Activated CD4-positive, alpha-beta T cell treated with anti-CD3 and anti-CD28 coated beads for 36 hours (primary cell): ENCODE measurements at places on chromosomes 2 and 18.

GRCh38 chr2:16226943-16227664, 286.8 kb downstream of the MYCN start:
- DNase-seq: no peak
- no peaks in the 10 kb centered on the region for H3K27me3 ChIP-seq
- H3K27ac ChIP-seq: no peak overlapping the region
- H3K36me3 ChIP-seq: no peaks in the 10 kb centered on the region
- H3K4me1 ChIP-seq: no peaks in the 10 kb centered on the region

- H3K4me1 ChIP-seq: no peaks in the 10 kb centered on the region
- no peaks in the 10 kb centered on the region for H3K27me3 ChIP-seq
- DNase-seq: no peak
These were observed 61.0 kb downstream of the AQP4 start for GRCh38 chr18:26804519-26804918.

DNA sequence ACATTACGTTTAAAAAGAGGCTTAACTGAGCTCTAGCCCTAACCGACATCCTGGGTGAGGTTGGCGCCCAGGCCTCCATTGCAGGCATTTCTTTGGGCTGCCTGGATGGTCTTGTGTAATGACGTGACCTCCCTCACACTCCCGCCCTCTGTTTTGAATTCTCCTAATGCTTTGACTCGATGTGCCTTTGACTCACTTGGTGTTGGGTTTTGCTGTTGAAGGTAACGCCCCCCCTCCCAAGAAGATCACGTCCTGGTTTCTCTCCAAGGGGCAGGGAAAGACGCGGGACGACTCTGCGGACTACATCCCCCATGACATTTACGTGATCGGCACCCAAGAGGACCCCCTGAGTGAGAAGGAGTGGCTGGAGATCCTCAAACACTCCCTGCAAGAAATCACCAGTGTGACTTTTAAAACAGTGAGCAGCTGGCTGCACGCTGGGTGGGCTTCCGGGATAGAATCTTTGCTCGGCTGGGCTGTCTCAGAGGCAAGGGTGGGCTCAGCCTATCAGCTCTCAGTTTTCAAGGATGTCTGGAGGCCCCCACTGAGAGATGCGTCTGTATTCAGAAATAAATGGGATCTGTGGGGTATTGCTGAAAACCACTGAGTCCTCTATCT, 87.9 kb upstream of the ATG16L1 start:
- H3K4me1 ChIP-seq: no peaks in the 10 kb centered on the region
- H3K27ac ChIP-seq: no peak overlapping the region
- no peaks in the 10 kb centered on the region for H3K27me3 ChIP-seq
- H3K4me3 ChIP-seq: no peak overlapping the region

- H3K27ac ChIP-seq: no peak overlapping the region
- no peaks in the 10 kb centered on the region for H3K36me3 ChIP-seq
- no peaks in the 10 kb centered on the region for H3K4me1 ChIP-seq
- no peak for DNase-seq
These were observed 158.5 kb downstream of the INSIG2 start for GRCh38 chr2:118246726-118247125.

- H3K27ac ChIP-seq: no peak overlapping the region
- no peaks in the 10 kb centered on the region for H3K4me1 ChIP-seq
- no peak overlapping the region for H3K4me3 ChIP-seq
- no peak for DNase-seq
These were observed 398.7 kb downstream of the DSEL start for GRCh38 chr18:67117804-67118203.

DNA sequence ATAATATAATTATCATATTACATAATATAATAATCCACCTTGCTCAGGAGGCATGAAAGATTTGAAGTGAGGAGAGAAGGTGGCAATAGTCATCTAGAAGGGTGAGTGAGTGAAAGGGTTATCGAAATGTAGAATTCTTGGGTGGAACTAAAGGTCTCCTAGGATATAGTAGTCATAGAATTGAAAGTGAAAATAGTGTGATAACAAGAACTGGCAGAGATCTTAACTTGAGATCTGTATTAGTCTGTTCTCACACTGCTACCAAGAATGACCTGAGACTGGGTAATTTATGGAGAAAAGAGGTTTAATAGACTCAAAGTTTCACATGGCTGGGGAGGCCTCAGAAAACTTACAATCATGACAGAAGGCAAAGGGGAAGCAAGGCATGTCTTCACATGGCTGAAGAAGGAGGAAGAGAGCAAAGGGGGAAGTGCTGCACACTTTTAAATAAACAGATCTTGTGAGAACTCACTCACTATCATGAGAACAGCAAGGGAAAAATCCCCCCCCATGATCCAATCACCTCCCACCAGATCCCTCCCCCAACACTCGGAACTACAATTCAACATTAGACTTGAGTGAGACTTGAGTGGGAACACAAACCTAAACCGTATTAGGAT, 351.5 kb downstream of the NR4A2 start:
- no peak overlapping the region for H3K4me3 ChIP-seq
- no peak for DNase-seq
- no peaks in the 10 kb centered on the region for H3K27me3 ChIP-seq
- no peaks in the 10 kb centered on the region for H3K4me1 ChIP-seq
- H3K27ac ChIP-seq: no peak overlapping the region

DNA sequence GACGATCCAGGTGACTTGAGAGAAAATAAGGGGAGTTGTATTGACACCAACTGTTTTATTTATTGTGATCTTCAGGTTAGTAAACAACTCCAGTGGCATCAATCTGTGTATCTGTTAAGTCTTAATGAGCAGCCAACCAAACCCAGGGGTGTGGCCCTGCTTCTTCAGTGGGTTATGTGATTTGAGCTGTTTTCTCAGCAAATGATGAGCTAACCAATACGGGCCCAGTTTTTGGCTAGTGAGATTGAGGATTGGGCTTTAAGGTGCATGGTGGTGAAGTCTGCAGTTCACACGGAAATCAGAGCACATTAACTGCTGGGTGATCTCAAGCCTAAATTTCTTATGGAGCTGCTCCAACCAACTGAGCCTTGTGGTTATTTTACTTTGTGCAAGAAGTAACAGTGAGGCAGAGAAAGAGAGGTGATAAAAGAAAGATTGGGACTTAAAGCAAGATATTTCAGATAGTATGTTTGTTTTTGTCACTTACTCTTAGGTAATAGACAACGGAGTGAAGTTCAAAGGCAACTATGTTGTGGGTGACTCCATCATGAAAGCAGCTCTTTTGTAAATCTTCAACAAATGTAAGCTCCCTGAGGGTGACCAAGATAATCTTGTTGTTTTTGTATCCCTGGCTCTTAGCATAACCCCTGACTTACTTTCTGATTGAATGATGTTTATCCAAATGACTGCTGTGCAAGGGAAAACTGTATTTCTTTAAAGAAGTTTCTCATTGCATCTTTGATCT, 2.4 kb downstream of the MTCL1 start:
- H3K4me3 ChIP-seq: peak overlapping the region; percentile 79
- no peaks in the 10 kb centered on the region for H3K36me3 ChIP-seq
- DNase-seq: no peak

- peak overlapping the region; percentile 99 for H3K27ac ChIP-seq
- H3K36me3 ChIP-seq: peaks cover 33% of the 10 kb centered on the region
- H3K4me3 ChIP-seq: peak overlapping the region; percentile 100
- peaks cover 40% of the 10 kb centered on the region for H3K4me1 ChIP-seq
These were observed 513 bp downstream of the TRIP12 start for GRCh38 chr2:229921101-229921891.

GRCh38 chr2:239601201-239601851, 200.5 kb upstream of the HDAC4 start:
- H3K36me3 ChIP-seq: no peaks in the 10 kb centered on the region
- DNase-seq: no peak
- H3K4me1 ChIP-seq: peaks cover 14% of the 10 kb centered on the region
- no peaks in the 10 kb centered on the region for H3K27me3 ChIP-seq
- H3K4me3 ChIP-seq: no peak overlapping the region

GRCh38 chr2:127664895-127665225, 10.5 kb downstream of the LIMS2 start:
- peaks cover 35% of the 10 kb centered on the region for H3K27me3 ChIP-seq
- H3K36me3 ChIP-seq: no peaks in the 10 kb centered on the region
- DNase-seq: no peak
- no peak overlapping the region for H3K27ac ChIP-seq

GRCh38 chr2:232586943-232587505, 36.5 kb downstream of the EIF4E2 start:
- no peak overlapping the region for H3K4me3 ChIP-seq
- DNase-seq: no peak
- H3K36me3 ChIP-seq: peaks cover 21% of the 10 kb centered on the region
- H3K4me1 ChIP-seq: no peaks in the 10 kb centered on the region

DNA sequence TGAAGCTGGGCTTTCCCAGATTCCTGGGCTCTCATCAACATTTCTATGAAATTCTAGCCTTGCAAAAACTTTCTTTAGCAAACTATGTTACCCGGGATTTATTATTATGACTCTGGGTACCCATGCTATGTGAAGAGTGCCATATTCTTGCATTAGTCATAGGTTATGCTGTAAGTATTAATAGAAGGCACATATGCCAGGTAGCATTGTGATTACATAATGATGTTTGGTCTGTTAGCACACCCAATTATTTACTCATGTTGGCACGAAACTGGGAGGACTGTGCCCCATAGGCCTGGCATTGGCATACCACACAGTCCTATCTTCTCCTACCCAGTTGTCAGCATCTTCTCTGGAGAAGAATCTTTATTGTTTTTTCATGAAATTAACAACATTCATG, 171.0 kb downstream of the SLC4A3 start:
- no peaks in the 10 kb centered on the region for H3K4me1 ChIP-seq
- H3K4me3 ChIP-seq: no peak overlapping the region
- no peak overlapping the region for H3K27ac ChIP-seq
- no peak for DNase-seq
- H3K27me3 ChIP-seq: peaks cover 4% of the 10 kb centered on the region
- no peaks in the 10 kb centered on the region for H3K36me3 ChIP-seq

DNA sequence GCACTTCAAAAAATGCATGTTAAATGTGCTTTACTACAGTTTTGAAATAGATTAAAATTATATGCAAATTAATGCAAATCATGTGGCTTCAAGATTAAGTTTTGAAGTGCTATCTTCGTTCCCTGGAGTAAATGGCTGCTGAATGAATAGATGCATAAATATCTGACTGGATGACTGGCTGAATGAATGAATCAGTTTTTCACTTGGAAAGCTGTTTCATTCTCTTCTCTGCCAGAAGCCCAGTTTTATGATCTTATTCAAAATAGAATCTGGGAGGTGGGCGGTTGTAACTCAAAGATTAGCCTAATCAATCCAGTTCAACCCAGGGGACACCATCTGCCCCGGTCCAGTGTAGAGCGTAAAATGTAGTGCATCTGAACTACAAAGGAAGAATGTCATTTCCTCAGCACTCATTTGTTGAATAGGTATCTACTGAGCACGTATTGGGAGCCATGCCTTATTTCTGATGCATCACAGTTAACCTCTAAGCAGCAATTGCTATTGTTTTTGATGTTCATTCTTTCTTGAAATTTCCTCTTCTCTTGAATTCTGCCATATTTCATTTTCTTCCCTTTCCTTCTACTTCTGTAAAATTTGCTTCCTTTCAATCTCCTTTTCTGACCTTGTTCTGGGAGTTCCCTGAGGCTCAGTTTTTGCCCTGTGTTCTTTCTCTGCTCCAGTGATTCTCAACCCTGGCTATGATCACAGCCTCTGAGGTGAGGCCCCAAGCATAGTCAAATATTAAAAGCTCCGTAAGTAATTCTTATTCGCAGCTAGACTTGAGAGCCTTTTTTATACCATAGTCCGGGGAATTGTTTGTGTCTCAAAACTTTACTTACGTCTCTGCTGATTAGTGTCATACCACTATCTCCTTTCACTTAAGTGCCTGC, 282.7 kb downstream of the PARD3B start:
- H3K27me3 ChIP-seq: peaks cover 3% of the 10 kb centered on the region
- H3K4me1 ChIP-seq: no peaks in the 10 kb centered on the region
- no peaks in the 10 kb centered on the region for H3K36me3 ChIP-seq

DNA sequence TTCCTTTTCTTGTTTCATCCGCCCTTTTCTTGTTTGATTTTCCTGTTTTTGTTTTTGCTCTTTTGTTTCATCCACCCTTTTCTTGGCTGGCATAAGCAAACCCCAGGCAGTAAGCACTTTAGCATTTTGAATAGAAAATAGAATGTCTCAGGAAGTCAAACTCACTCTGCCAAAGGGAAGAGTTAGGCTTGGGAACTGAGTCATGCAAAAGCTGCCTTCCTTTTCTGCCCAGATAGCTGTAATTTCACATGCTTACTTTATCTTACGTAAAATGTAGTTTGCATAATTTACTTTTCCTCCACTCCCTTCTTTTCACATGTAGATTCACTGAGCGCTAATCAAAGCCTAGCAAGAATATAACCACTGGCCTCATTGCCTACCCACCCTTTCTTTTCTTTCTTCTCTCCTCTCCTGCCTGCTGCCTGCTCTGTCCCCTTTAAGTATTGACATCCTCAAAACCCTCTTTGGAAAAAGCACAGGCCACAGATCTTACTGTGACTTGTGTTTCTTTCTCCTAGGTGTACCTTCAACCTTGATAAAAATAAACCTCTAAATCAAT, 48.4 kb downstream of the CNGA3 start:
- no peaks in the 10 kb centered on the region for H3K4me1 ChIP-seq
- H3K27me3 ChIP-seq: peaks cover 14% of the 10 kb centered on the region
- no peak for DNase-seq
- H3K27ac ChIP-seq: no peak overlapping the region
- H3K36me3 ChIP-seq: no peaks in the 10 kb centered on the region

DNA sequence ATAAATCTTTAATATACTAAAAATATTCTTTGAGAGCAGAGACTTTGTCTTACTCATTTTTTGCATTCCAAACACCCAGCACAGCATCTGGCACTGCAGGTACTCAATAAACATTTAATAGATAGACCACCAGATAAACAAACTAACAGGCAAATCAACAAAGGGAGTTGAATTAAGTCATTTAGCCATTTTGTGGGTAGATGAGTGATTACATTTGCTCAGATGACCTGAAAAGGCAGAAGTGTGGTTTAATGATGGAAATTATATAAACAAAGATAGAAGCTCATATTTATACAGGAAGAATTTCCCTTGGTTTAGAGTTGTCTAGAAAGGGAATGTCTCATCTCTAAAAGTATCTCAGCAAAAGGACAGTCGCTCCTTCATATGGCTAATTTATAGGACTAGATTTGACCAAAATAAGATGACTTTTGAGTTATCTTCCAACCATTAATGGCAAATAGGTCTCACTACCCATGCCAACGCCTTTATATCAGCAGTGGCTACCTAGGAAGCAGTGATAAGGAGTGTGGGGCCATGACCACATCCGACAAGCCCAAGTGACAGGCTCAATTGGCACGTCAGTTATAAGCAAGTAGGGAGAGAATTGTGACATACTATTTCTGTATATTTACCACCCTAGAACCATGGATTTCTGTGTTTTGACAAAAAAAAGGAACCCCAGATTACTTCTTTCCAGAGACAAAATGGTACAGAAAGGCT, 173.5 kb downstream of the ATAD2B start:
- no peak overlapping the region for H3K27ac ChIP-seq
- no peaks in the 10 kb centered on the region for H3K27me3 ChIP-seq
- H3K4me3 ChIP-seq: no peak overlapping the region
- H3K4me1 ChIP-seq: peaks cover 2% of the 10 kb centered on the region

DNA sequence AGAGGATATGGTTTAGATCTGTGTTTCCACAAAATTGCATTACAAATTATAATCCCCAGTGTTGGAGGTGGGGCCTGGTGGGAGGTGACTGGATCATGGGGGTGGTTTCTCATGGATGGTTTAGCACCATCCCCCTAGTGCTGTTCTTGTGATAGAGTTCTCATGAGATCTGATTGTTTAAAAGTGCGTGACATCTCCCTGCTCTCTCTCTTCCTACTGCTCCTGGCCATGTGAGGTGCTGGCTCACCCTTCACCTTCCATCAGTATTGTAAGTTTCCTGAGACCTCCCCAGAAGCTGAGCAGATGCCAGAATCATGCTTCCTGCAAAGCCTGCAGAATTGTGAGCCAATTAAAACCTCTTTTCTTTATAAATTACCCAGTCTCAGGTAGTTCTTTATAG, 33.1 kb downstream of the LHCGR start:
- peaks cover 5% of the 10 kb centered on the region for H3K27me3 ChIP-seq
- H3K36me3 ChIP-seq: no peaks in the 10 kb centered on the region
- no peak overlapping the region for H3K4me3 ChIP-seq
